Thoracic aorta (tissue), 2 donors: ENCODE measurements at places on chromosomes 4 and X.

DNA sequence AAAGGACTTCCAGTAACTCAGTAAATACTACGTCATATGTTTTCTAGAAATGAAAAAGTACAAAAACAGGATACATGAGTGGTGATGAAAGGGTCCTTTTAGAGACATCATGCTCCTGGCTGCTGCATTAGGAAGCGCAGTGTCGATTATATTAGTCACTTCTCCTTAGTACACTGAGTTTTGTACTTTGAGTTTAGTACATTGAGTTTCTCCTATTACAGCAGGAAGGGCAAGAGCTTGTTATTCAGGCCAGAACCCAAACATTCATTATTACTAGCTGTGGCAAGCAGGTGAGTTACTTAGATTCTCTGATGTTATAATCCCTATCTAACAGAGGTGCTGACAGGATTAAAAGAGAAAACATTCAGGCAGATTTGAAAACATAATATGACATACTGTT is 21.3 kb downstream of the RPGR start:
- no peak for DNase-seq

DNA sequence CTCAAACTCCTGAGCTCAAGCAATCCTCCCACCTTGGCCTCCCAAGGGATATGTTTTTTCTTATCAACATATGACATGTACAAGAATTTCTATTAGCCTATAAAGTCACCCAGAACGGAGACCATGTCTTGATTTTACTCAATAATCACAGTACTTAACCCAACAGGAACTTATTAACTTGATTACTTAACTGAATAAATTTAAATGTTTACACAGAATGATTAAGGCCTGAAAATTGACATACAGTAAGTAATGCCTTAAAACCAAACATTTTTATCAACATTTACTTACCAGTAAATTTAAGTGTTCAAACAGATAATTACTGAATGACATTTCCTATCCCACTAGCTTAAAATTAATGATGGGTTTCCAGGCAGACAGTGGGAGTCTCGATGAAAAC is 25.4 kb downstream of the EIF4E start:
- no peak for DNase-seq

- no peak for DNase-seq
Observed at GRCh38 chr4:78780093-78780492, 3.9 kb downstream of the BMP2K start.

GRCh38 chrX:9785944-9786797 is at the start of gene SHROOM2:
Gene SHROOM2 (plus strand): TSS chrX:9786429. CDS start chrX:9786546, 117 bp downstream.
- DNase-seq = no peak

DNA sequence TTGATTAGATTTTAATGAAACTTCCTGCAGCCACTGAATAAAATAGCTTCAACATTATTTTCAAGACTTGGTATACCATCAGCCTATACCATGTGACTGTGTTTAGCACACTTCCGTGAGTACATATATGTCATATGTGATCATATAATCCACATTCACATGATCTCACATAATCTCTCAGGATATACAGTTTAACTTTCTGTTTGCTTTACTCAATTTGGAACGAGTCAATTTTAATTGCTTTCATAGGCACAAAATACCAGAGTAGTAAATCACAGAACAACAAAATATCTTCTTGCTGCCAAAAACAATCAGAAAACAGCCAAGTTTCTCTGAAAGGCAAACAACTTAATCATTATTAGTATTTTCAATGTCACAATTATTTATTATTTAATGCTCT is 731.1 kb upstream of the DIAPH2 start:
- DNase-seq = no peak

DNA sequence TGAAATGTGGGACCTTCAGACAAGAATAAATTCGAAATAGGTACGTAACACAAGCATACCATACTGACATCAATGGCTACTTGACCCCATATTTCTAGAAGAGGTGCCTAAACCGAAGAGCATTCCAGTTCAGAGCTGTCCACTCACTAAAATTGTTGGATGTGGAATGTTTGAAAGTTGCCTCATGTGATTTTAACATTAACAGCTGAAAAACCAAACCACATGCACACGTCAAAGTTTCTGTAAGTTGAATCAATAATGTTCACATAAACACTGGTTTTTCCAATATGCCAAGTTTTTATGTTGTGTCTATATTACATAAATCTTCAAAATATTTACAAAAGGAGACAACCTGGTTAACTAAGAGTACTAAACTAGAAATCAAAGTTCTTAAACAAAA is 3.5 kb downstream of the UBE2D3 start:
- DNase-seq = no peak

- DNase-seq = no peak
Observed at GRCh38 chrX:13263560-13264251, 56.1 kb downstream of the ATXN3L start.

DNA sequence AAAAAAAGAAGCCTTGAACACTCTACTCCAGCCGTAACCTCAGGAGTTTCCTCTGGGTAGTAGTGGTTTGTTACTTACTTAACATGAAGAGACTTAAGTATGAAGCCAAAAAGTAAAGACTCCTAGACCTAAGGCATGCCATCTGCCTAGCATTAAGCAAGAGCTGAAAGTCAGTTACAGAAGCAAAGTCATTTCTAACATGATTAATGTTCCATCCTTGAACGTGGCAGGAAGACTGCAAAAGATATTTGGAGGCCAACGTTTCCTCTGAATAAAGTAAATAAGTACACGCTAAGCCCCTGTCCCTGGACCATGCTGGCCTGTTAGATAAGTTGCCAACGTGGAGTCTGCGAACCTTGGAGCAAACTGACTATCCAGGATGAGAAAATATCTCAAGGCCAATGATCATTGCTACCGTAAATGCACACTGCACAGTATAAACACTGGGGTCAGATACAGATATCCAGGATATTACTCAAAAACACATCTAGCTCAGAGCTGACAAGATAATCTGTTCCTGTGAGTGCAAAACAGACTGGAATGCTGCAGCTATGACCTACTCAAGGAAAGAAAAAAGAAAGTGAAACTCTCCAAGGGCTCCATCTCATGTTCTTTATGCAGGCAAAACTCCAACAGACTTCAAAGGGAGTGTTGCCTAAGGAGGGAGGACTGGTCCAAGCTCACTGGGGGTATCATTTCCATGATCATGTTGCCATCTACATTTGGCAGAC is 255.8 kb downstream of the COL25A1 start:
- no peak for DNase-seq

DNA sequence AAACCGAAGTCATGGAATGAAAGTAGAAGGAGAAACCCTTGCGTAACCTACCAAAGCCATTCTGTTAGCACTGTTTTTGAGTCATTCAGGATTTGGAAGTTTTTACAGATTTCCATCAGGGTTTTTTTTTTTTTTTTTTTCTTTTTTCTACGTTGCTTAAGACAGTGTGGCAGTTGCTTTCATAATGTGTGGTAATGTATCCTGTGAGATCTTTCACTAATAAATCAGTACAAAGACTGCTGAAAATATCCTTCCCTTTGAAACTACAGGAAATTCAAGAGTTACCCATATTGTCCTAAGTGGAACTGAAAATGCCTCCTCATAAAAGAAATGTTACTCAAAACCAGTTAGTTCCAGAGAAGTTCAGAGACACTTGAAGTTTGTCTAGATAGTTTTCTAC is 137.8 kb downstream of the RAPGEF2 start:
- no peak for DNase-seq

DNA sequence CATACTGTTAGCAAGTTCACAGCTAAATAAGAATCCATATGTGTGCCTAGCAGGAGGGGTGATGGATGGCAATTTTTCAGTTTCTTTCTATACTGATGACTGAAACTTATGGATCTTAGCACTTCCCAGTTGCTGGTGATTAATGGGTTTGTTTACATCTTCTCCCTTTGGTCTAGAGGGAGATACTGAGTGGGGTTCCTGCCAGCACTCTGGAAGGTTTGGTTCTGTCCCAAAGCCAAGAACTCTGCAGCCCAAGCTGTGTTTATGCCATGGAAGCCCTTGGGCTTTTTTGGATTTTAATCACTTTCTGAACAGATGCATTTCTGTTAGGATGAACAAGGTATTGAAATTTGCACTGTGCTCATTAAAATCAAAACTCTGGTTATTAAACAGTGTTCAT is 43.5 kb downstream of the DDIT4L start:
- DNase-seq = no peak

- DNase-seq = peak; percentile 37
Observed at GRCh38 chr4:24856586-24856985, 56.3 kb downstream of the CCDC149 start.

DNA sequence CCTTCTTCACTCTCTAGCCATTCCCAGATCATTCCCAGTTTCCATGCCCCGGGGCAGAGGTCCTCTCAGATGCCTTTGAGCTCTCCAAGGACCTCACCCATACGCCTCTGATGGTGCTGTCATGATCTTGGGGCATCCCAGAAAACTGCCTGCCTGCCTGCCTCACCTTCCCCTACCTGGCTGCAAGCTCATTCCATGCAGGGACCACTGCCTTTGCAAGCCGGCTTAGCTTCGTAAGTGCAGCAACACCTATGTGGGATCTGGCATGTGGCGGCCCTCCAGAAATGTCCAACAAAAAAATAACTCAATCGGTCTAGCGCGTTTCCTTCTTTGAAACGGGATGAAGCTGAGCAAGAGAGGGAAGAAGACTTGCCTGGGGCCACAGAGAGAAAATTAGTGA is 53.0 kb downstream of the C4orf50 start:
- DNase-seq = no peak

DNA sequence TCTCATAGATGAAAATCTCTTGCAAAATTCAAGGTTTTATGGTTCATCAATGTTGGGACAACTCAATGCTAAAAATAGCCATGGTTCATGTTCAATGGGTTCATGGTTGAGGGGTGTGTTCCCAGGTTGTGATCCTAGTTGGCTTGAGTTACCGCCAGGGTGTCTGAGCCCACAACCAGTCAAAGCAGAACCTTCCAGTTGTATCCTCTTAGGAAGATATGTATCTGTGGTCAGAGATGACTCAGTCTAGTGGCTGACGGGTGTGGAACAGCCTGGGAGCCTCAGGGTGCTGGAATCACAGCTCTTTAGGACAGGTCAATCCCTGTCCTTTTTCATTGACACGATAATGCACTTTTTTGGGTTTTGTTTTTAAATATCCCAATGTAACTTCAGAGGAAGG is 192.3 kb upstream of the NR3C2 start:
- no peak for DNase-seq

DNA sequence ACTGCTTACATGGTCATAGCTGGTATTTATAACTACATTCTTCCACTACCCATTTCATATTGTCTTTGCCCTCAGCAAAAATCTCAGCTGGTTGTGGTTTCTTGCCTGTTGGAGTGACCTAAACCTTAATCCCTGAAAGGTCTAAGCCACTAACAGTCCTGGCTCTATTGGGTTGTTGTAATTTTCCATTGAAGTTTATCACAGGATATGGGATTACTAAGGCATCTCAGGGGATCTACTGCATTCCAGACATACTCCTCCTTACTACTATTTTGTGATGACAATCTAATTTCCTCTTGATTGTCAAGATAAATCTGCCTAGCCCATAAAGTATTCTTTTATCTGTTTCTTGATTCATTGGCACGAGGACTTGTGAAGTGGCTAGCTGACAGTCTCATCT is 6.2 kb upstream of the OSTC start:
- no peak for DNase-seq
